Fibroblast of skin of right biceps (primary cell): ENCODE measurements at places on chromosomes 12 and 14.

- no peak for DNase-seq
Observed at GRCh38 chr12:51505360-51506105, 80.9 kb downstream of the SLC4A8 start.

GRCh38 chr12:13277293-13277692 lies 80.8 kb downstream of the EMP1 start:
- no peak for DNase-seq

DNA sequence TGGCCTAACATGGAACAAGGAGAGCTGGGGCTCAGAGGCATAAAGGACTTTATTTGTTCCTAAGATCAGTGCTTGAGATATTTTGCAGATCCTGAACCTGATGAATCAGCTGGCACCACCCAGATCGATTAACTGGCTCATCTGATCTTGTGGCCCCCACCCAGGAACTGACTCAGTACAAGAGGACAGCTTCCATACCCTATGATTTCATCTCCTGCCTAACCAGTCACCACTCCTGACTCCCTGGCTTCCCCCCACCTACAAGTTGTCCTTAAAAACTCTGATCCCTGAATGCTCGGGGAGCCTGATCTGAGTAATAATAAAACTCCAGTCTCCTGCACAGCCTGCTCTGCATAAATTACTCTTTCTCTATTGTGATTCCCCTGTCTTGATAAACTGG lies 5.1 kb downstream of the C12orf56 start:
- peak; percentile 58 for DNase-seq

- DNase-seq = no peak
Observed at GRCh38 chr14:69328317-69328716, 68.4 kb downstream of the GALNT16 start.

- DNase-seq = no peak
Observed at GRCh38 chr14:85273099-85273677, 256.8 kb upstream of the FLRT2 start.

DNA sequence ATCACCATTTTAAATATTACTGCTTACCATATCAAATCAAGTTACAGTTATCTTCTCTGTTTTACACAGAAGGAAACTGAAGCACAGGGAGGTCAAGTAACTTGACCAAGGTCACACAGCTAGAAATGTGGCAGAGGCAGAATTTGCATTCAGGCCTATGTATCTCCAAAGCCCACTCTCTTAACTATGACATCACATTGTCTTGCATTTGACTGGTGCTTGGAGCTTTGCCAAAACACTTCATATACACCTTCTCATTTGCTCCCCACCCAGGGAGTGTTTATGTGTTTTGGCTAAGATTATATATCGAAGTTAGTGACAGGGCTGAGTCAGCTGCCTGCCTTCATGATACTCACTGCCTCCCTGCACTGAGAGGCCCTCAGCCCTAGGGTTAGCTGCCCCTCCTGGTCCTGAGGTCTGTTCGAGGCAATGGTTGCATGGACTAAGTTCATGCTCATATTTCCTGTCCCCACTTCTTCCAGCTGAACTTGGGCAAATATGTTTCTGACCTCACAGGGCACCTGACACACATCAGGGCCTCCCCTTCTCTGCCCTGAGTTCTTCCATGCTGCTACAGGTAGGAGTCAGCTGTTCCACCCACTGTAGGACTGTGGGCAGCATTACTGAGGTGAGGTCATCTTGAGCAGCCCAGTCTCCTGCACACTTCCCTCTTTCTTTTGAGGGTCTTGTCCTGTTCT lies 1.8 kb downstream of the GALNT6 start:
- peak; percentile 77 for DNase-seq

GRCh38 chr14:34643361-34643760 lies 13.4 kb upstream of the SNX6 start:
- DNase-seq = no peak

DNA sequence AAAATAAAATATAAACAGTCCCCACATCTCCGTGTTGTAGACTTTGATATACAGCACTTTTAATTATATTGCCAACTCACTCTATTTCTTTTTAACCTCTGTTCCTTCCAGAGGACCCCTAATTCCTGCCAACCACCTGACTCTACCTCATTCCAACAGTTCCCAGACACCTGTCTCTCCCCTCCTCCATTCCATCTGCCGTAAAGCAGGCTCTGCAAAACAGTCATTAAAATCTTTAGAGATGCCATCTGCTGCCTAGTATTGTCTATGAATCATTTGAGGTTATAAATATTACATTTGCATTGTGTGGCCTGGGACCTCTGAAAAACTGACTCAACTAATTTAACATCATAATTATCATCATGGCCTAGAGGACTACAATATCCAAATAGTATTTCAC lies 148.8 kb upstream of the DCN start:
- DNase-seq = no peak

- DNase-seq = no peak
Observed at GRCh38 chr14:104291123-104292000, 153.0 kb downstream of the KIF26A start.

GRCh38 chr12:29970501-29970900 lies 186.8 kb upstream of the TMTC1 start:
- no peak for DNase-seq

- no peak for DNase-seq
Observed at GRCh38 chr12:32611986-32612385, 67.1 kb upstream of the DNM1L start.

GRCh38 chr14:64758691-64759554 lies 54.7 kb downstream of the PLEKHG3 start:
- peak; percentile 91 for DNase-seq

DNA sequence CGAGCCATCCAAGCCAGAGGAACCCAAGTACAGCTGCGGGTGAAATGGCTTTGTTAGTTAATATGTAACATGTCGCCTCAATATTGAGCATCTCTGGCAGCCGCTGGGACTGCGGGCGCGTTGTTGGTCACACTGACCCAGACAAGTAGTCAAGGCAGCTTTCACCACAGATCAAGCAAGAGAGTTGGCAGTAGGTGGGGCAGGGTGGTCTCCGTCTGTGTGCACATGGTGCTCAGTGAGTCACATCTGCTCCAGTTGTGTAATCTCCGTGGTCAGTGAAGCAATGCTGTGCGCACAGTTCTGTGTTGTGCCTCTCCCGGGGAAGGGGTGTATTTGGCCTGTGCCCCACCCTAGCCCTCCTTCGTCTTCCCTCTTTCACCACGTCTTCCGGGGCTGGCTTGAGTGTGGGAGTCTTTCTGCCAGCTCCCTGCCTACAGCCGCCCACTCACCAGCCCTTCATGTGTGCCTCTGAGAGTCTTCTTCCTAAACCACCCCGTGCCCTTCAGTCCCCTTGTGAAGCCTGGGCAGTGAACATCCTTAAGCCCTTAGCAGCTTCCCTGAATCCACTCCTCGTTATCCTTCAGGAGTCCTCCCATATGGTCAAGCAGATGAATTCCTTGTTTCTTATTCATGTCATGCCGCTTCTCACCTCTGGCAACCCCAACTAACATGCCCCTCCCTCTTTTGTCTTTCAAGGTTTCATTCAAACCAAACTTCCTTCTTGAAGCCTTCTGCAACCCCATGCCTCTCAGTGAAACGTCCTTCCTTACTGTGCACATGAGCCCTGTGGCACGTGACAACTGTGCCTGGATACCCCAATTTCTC lies 242.1 kb downstream of the CACNA1C start:
- peak; percentile 65 for DNase-seq

- peak; percentile 33 for DNase-seq
Observed at GRCh38 chr12:109385339-109386058, 37.8 kb downstream of the MYO1H start.

DNA sequence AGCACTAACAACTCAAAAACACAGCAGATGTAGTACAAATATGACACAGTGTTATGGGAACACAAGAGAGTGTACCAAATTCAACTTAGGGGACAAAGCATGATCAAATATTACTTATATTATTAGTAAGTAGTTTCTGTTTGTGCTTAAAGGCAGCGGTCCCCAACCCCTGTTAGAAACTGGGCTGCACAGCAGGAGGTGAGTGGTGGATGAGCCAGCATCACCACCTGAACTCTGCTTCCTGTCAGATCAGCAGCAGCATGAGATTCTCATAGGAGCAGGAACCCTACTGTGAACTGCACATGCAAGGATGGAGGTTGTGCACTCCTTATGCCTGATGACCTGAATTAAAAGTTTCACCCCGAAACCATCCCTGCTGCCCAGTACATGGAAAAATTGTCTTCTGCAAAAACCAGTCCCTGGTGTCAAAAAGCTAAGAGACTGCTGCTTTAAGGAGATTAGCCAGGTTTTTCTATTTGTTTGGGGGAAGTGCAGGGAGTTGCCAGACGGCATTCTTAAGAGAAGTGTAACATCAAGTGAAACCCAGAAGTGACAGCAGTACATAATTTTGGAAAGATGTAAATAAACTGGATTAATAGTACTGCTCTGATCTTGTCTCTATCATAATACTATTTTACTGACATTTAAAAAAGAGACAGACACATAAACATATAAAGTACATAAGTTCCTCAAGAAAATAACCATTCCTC lies 26.7 kb downstream of the GTF2A1 start:
- no peak for DNase-seq

DNA sequence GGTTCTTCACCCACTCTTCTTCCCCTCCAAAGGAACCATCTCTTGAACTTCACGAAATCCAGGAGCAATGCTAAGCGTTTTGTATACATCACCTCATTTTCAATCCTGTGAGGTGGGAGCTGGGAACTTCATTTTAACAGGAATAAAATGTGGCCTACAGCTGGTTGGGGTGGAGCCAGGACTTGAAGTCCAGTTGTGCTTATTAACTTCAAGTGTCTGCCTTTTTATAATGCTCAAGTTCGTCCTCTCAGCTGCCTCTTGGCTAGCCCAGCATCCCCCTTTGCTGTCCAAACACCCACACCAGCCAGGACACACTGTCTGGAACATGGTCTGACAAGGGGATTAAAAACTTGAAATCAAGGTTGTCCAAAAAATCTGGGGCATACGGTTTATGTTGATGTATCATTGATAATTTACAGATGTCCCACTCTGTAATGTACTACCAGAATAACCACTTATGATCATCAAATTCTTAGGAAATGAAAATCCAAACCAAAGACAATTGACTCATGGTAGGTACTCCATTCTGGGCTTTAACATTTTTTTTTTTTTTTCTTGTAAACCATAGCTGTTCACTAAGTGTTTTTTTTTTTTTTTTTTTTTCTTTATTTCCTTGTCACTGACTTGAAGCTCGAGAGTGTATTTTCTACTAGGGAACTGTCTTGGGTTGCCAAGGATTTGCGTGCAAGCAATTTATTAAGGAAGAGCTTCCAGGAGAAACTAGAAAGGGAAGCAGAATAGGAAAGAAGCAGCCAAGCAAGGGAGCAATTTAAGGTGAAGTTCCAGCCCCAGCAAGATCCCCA lies 252.3 kb downstream of the EFCAB11 start:
- DNase-seq = peak; percentile 87

DNA sequence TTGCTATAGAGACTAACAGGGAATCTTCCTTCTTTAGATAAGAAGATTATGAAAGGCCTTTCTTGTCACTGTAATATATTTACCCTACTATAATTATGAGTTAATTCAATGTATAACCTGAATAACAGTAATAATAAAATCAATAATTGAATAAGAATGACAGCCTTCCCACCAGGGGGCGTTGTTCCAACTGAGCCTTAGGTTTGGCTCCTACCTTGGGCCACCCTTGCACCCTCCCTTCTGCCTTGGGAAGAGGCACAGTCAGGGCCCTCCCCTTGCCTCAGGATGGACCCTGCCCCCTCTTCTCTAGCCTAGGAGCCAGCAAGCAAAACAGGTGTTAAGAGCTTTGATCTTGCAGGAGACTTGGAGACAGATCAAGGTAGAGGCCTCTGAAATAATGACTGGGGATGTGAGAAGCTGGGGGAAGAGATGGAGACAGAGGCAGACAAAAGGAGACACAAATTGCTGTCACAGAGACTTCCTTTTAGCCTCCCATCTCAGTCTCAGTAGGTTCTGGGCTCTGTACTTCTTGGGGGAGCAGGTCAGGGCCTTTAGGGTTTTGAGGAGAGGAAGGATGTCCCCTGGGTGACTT lies 40.1 kb upstream of the CISTR start:
- no peak for DNase-seq

DNA sequence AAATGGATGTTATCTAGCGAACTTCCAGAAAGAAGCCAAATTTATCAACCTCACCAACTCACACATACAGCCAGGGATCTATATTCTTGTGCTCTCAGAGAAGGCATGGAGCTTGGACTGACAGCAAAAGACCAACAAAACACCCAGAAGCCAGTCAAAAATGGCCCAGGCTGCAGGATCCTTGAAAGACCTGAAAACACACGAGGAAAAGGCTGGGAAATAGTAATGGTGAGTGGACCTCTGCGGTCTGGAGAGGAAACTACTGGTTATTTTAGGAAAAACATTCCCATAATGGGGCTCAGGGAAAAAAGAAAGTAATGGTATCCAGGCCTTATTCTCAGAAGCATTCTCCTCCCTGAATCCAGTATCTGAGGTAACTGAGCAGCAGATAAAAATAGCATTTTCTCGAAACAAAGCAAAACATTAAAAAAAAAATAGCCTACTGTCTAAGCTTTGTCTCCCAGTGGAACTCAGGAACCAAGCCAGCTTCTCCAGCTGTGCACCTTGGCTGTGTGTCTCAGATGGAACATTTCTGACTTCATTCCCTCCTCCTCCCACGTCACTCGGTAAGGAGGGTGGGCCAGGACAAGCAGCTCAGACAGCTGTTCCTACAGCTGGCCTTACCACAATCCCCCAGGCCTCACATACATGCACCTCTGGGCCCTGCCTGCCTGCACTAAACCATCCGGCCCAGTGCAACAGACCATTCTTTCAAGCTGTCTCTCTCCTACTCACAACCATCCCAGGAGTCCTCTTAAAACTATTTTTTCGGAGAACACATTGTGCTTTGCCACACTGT lies 249.9 kb downstream of the DAD1 start:
- DNase-seq = peak; percentile 63

GRCh38 chr12:531951-532585 lies 72.3 kb downstream of the B4GALNT3 start:
- peak; percentile 60 for DNase-seq

GRCh38 chr14:78652727-78653126 lies 482.6 kb downstream of the NRXN3 start:
- no peak for DNase-seq

- DNase-seq = no peak
Observed at GRCh38 chr12:79916826-79917225, 18.1 kb downstream of the PPP1R12A start.

- DNase-seq = peak; percentile 92
Observed at GRCh38 chr14:55556929-55557623, 22.9 kb upstream of the KTN1 start.

- no peak for DNase-seq
Observed at GRCh38 chr12:16828891-16829290, 222.9 kb upstream of the LMO3 start.

DNA sequence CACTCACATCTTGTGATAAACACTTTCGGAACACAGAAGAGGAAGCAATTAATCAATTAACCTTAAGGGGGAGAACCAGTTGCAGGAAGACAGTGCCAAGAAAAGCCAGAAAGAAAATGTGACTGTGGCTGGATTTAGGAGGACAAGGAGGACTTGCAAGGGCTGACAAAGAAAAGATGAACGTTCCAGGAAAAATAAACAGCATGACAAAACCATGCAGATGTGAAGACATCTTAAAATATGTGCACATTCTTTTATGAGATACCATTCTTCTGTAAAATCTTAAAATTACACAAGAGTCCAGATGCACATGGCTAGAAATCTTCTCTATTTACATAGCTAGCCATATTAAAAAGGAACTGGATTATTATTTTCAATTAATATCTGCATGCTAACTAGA lies 33.4 kb downstream of the KITLG start:
- peak; percentile 69 for DNase-seq

GRCh38 chr12:5083955-5084849 lies 40.5 kb downstream of the KCNA5 start:
- DNase-seq = peak; percentile 94
